ENCODE measurements at places on chromosomes 3 and 15. TPM values are rescaled to one million over a fixed set of nuclear protein-coding genes. Genes with fewer than 3 reads are reported as not detected.

RTP1 gene
- not detected for total RNA-seq

GRCh38 chr3:174198199-174198598 lies 660.9 kb upstream of the NAALADL2 start:
- DNase-seq, result no peak

DNA sequence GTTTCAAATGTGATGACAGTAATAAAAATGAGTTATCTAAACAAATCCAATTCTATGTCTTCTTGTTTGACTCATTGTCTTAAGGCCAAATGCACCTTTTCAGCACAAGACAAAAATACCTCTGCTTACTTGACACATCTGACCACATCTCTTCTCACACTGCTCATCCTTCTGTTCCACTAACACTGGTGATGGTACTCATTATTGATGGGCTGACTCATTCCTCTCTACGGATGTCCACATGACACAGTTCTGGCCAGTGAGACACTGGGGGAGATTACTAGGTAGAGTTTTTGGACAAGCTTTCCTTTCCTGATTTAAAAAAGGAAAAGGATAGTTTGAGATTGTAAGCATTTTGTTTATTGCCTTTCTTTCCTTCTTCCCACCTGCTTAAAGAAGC lies 410.6 kb upstream of the THRB start:
- DNase-seq, result no peak

ATP8B4 gene
- 112 TPM for total RNA-seq

KCNAB1 gene
- total RNA-seq, result 4.4 TPM

DNA sequence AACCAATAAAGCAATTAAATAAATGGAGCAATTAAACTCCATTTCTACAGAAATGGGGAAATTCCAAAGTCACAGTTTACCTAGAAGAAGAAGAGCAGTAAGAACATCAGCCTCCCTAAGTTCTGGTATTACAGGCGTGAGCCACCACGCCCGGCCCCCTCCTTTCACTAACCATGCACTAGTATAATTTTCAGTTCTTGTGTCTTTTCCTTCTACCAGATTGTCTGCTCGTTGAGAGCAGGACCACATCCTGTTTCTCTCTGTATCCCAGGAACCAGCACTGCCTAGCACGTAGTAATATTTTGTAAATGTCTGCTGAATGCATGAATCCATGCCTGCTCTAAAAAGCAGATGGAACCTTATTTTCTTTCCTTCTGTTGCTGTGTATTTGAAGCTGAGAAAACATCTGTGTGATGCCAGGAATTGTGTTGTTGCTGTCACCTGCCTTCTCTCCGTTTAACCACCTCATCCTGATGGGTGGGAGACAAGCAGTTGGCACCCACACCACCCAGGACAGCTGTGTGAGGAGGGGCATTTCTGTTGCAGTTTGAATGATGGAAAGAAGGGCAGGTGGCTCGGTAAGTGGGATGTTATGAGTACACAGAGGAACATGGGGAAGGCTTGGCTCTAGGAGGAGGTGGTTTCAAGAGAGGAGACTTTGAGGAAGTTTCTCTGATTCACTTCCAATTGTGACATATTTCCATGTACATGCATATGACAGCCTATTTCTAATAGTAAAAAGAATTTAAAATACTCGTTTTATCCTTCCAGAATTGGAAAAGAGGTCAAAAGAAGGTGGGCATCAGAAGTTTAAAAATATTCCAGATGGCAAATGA lies 30.1 kb downstream of the PXYLP1 start:
- no peak for DNase-seq

GRCh38 chr15:65512807-65513416 lies 4.6 kb downstream of the DPP8 start:
- peak; percentile 83 for DNase-seq

- DNase-seq, result no peak
Observed at GRCh38 chr3:196700801-196701200, 11.2 kb downstream of the CEP19 start.

MYO9A gene
- 45.6 TPM for total RNA-seq

DNA sequence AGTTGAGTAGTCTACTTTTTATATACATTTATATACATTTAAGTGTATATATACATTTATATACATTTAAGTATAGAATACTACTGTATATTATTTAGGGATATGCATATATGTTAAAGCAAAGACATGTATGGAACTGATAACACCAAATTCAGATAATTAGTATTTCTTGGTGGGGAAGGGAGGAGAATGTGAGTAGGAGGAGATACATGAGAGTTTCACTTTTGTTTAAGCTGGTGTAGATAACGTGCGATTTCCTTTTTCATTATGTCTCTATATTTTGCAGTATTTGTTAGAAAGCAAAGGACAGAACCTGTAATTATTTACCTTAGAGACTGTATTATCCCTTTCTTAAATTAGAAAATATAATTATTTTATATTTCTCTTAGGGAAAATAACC lies 16.6 kb upstream of the NIT2 start:
- DNase-seq, result no peak

DNA sequence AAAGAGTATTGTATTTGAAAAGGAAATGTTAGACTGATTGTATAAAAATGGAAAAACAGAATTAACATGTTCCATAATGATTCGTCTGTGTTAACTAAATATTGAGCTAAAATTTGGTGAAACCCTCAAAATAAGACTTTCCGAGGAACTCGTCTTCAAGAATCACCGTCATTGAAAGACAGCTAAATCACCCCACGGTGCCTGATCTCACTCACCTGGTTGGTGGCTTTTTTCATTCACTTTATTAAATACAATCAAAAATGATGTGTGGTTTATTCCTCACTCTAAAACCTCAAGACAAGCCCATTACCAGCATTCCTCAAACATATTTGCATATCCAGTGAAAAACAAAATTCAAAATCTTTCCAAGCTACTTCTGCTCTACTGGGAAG lies 153.9 kb downstream of the FOXP1 start:
- DNase-seq, result no peak

LSAMP gene
- 2.5 TPM for total RNA-seq

ATP10A gene
- total RNA-seq, result 3.8 TPM

DNA sequence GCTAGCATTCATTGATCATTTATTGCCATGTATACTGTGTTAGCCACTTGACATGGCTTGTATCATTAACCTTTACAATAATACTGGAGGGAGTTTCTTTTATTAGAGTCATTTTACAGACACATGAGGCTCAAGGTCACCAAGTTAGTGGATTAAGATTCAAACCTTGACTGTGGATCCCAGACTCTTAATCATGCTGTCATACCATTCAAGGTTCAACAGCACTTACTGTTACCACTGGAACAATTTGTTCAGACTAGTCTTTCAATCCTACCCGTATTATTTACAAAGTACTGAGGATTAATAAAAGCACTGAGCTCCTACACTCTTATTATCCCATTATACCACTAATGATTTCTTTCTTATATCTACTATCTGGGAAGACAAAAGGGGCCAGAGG lies 1.2 kb downstream of the COX17 start:
- no peak for DNase-seq

GRCh38 chr3:38834110-38834509 lies 18.1 kb upstream of the SCN10A start:
- peak; percentile 43 for DNase-seq

- DNase-seq, result no peak
Observed at GRCh38 chr15:48451241-48451640, 120.0 kb downstream of the DUT start.

PLXND1 gene
- 54.7 TPM for total RNA-seq

GRCh38 chr15:69736161-69736560 lies 283.5 kb downstream of the RPLP1 start:
- no peak for DNase-seq

ABI3BP gene
- 38.8 TPM for total RNA-seq

DNA sequence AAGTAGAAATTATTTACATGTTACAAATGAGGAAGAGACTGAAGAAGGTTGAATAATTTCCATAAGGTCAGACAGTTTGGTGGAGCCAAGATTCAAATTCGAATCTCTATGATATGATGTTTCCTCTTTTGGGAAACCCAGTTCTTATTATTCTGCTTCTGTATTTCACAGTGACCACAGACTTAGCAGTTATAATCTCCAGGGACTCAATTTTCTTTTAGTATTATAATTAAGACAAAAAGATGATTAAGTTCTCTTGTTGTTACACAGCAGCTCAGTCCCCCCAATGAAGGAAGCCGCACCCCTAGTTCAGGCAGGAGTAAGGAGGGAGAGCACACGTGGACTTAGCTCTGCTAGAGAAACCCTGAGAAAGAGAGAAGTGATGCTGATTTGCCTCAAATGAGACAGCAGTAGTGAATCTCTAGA lies 130.6 kb downstream of the CCNL1 start:
- DNase-seq, result no peak

- no peak for DNase-seq
Observed at GRCh38 chr15:28086175-28086703, 12.9 kb downstream of the OCA2 start.

MITF gene
- total RNA-seq, result 40.0 TPM

ATP13A4 gene
- total RNA-seq, result 5.9 TPM

DNA sequence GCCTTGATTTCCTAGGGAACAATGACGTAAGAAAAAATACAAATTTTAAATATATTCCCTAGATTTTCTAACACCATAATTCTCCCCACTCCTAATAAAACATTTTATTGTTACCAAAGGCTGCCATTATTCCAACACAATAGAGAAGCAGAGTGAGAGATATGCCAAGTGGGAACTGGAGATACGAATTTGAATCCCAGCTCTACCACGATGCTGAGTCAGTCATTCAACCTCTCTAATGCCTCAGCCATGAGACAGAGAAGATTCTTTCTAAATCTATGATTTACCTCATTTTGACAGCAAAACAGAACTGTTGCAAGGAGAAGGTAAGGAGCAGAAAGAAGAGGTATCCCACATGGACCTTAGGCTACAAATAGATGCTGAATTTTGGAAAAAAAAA lies 112.5 kb downstream of the IGF2BP2 start:
- no peak for DNase-seq

GRCh38 chr3:45887759-45888511 lies 1.6 kb downstream of the CCR9 start:
- no peak for DNase-seq

MEX3B gene
- 27.7 TPM for total RNA-seq
